ENCODE measurements at places on chromosomes 16 and 17. TPM values are rescaled to one million over a fixed set of nuclear protein-coding genes. Genes with fewer than 3 reads are reported as not detected.
A peak's percentile ranks its signal among the peaks of the same experiment; 100 is the strongest.

DNA sequence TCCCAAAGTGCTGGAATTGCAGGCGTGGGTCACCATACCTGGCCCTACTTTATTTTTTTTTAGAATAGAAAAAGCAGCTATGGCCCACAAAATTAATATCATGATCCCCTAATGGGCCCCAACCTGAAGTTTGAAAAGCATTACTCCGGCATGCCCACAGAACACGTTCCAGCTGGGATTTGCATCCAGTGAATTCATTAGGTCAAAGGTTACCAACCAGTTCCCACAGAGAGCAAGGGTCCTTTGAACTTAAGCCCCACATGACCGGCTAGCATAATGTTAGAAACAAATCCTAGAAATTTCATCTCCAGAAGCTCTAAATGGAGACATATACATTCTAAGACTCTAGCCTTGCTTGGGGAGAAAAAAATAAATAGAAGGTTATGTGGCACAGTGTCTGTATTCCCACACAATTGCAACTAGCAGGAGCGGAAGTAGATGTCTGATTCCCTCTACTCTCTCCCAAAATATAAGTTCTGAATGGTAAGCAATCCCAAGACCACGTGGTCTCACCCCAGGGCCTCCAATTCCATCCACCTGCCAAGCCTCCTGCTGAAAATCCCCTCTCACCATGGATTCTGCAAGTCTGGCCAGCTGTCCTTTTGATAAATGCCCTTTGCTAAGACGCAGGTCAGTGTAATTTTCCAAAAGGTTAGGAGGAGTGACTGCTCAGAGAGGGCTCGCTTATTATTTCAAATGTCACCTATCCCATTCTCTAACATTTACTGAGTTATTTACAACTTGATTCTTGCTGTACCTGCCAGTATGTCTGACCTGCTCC lies 395.8 kb downstream of the NPIPA8 start:
- DNase-seq = no peak

- no peak for DNase-seq
These were observed 102.8 kb upstream of the CCL1 start for GRCh38 chr17:34465789-34466188.

- no peak for DNase-seq
These were observed 28.7 kb upstream of the GAS7 start for GRCh38 chr17:10226930-10227695.

GRCh38 chr17:59620518-59621259 lies 994 bp downstream of the CLTC start:
- DNase-seq = peak; percentile 33

GRCh38 chr16:53084746-53085334 lies 30.0 kb downstream of the CHD9 start:
- no peak for DNase-seq

The ANKRD40CL gene
- 2.9 TPM for total RNA-seq

Measured in umbilical cord (tissue), 2 donors.